Right ventricle myocardium inferior (tissue), 1 donor: ENCODE measurements at places on chromosomes 13 and 19.

DNA sequence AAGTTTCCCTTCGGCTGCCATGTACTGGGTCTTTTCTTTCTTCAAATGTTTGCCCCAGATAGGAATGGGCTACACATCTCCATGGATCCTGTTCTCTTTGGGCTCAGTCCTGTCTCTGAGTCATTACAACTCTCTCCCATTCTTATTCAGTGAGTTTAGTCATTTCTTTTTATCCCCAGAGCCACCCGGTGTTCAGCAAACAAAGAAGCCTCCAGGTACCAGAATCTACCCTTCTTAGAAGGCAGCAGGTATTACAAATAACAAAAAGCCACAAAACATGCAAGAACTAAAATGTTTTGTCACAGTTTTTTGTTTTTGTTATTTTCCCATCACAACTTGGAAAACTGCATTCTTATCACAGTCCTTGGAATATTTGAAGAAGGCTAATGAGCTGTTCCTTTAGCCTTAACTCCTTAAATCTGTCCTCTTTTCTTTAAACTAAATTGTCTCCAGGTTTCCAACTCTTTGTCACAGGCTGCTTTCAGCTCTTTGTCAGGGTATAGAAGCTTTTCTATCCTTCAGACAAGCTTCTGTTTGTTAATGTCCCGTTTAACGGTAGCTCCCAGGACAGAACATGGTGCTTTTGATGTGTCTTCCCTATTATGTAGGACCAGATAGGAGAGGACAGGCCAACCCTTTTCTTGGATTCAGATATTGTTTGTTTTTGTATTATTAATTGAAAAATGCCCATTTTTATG lies 215.5 kb upstream of the HTR2A start:
- DNase-seq: no peak

DNA sequence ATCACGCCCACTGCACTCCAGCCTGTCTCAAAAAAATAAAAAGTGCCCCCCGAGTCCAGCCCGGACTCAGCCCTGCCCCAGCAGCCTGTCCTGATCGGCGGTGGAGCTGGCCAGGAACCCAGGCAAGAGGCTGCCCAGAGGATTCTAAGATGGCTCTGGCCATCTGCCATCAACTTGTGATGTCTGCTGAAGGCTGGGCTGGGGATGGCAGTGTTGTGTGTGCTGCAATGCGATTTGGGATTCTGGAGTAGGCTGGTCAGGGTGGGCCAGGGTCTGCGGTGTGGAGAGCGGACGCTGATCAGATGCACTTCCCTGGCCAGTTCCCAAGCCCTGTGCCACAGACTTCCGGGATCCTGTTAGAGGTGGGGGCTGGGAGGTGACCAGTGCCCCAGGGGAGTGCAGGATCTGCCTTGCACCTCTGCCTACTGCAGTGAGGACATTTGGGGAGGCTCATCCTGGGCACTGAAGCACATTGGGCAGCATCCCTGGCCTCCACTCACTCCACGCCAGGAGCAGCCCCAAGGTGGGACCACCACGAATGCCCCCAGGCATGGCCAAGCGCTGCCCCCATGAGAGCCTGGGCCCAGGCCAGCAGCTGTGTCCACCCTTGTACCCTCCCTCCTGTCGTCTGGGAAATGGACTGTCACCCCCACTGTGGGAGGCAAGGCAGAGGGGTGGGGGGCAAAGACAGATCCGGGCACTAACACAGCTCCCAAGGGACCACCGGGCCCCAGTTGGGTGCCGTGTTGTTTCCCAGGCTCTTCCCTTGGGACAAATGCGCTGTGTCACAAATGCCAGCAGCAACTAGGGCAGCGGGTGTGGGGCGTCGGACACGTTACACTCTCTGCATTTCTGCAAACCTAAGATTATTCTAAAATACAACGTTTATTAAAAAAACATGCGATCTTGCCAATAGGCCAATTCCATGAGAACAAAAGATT lies 3.4 kb upstream of the TBXA2R start:
- DNase-seq: no peak

- no peak for DNase-seq
Measured at GRCh38 chr19:5908773-5909442, 4.2 kb downstream of the VMAC start.

DNA sequence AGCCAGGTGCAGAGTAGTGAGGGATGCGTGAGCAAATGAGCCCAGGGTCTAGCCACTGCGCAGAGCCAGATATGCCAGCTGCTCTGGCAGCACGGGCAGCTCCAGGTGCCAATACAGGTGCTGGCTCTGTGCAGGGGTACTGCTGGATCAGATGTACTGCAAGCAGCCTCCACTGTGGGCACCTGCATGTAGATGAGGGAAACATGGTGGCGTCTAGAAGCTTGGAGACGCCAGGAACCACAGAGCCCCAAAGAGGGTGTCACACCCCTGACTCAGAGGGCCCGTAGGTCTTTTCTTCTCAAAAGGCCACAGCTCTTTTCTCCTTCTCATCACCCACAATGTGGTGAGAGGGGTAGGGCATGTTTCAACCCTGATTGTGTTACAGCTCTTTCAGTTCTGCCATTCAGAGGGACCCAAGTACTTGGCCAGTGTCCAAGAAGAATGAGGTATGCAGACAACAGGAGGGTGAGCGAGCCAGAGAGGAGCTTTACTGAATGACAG lies 244.4 kb upstream of the SLITRK1 start:
- DNase-seq: peak; percentile 50

GRCh38 chr19:29323440-29324290 lies 110.7 kb upstream of the UQCRFS1 start:
- no peak for DNase-seq

DNA sequence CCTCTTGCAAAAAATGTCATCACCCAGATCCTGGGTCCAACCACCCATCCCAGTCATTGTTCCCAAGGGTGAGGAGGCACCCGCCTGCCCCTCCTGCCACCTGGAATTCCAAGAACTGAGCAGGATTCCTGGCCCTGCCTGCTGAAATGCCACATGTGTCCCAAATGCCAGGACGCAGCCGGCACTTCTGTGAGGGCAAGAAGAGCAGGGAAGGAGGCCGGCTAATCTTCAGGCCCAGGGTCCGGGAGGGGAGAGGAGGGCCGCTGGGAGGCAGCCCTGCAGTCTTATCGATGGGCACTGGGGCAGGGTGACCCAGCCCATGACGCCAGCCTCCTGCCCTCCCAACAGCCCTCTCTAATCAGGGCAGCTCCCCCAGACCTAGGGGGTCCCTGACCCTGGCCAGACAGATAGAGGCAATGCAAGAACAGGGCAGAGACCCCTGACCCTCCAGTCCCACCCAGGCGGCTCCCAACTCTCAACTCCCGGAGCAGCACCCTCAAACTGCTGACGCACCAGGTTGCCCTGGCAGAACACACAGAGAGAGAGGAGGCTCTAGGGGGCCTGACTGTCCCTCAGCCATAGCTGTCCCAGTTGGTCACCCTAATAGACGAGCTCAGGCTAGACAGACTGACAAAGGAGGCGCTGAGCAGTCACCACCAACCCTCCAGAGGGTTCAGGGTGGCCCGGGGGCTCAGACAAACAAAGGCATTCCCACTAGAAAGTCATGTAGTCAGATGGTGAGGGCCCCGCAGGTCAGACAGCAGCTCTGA lies 1.5 kb downstream of the MFSD12 start:
- DNase-seq: no peak

DNA sequence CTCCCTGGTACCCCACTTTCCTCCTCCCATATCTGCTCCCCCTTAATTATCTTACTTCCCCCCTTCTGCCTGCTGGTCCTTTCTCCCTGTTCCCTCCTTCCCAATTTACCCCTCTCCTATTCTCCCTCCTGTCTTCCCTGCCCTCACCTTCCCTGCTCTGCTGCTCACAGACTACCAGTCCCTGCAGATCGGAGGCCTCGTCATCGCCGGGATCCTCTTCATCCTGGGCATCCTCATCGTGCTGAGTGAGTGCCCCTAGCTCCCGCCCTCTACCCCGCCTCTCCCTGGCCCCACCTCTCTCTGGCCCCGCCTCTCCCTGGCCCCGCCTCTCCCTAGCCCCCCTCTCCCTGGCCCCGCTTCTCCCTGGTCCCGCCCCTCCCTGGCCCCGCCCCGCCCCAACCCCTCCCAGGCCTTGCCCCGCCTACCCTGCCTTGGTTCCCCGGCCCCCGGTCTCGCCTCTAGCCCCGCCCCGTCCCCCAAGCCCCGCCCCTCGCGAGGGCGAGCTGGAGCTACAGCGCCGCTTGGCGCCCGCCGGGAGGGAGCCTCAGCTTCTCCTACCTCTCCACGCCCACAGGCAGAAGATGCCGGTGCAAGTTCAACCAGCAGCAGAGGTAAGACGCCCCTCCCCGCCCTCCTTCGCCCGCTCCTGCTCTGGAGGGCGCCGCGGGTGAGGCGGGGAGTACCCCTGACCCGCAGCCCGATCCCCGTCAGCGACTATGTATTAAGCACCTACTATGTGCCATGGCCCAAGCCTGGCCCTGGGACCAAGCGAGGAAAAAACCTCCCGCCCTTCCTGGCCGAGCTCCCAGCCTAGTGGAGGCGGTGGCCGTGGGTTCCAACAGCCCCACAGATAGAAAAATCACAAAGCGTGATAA lies 1.9 kb upstream of the FXYD7 start:
- peak; percentile 97 for DNase-seq

GRCh38 chr13:112057736-112058518 lies 9.0 kb upstream of the SOX1 start:
- DNase-seq: no peak

DNA sequence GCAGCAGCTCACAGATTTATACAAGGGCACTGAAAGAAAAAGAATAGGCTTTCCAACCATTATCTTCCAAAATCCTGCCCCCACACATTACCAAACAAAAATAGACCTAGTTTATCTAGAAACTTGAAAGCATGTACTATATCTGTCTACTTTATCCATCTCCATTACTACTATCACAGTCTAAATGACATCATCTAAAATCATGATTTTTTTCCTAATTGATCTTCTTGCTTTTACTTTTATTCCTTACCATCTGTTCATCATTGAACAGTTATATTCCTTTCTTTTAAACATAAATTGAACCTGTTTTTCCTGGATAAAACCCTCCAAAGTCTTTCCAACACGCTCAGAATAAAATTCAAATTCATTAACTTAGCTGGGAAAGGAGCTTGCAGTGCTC lies 414.7 kb downstream of the KCTD12 start:
- no peak for DNase-seq

GRCh38 chr13:92553470-92554114 lies 673.0 kb upstream of the GPC6 start:
- DNase-seq: no peak

DNA sequence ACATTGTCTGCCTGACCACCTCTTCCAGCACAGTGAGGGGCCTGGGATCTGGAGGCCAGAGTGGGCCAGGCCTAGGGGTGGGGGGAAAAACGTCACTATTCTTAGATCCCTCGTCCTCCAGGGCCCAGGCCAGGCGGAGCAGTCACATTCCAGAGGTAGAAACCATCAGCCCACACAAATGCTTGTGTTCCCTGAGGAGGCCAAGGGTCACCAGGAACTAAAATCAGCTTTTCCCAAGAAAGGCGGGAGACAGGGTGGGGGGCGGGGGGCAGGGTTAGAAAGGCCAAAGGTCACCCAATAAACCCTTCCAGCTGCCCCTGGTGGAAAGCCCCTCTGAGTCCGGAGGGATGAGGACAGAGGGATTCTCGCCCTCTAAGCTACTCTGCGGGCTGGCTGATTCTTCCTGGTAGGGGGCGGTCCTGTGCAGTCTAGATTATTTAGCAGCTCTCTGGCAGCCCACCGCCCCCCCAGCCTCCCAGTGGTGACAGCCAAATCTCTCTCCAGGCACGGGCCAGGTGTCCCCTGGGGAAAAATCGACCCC lies 23.5 kb upstream of the CCL25 start:
- no peak for DNase-seq

GRCh38 chr19:48617146-48617937 lies 1.6 kb downstream of the RPL18 start:
- no peak for DNase-seq

GRCh38 chr13:98959291-98959690 lies 18.6 kb downstream of the DOCK9 start:
- no peak for DNase-seq
